Activated T-helper 1 cell treated with Interleukin-2 at 50 U/mL for 16 hours (primary cell): ENCODE measurements at places on chromosomes 2 and 18.

DNA sequence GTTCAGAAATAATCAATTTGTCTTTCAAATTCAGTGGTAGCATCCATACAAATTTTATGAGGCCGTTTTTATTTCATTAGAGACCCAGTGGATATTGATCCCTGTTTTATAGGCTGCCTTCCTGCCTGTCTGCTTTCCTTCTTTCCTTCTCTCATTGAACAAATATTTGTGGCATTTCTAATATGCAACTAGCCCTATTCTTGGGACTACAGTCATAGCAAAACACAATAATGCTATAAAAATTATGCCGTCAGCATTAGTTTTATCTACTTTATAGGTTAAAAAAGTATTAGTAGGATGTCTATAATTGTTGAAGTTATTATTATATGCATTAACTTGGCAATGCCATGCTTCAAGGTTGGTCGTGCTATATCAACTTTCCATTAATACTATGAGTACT is 2037.8 kb upstream of the LRRTM1 start:
- no peak for DNase-seq

- DNase-seq = no peak
Measured at GRCh38 chr2:209682646-209683045, 89.0 kb upstream of the UNC80 start.

DNA sequence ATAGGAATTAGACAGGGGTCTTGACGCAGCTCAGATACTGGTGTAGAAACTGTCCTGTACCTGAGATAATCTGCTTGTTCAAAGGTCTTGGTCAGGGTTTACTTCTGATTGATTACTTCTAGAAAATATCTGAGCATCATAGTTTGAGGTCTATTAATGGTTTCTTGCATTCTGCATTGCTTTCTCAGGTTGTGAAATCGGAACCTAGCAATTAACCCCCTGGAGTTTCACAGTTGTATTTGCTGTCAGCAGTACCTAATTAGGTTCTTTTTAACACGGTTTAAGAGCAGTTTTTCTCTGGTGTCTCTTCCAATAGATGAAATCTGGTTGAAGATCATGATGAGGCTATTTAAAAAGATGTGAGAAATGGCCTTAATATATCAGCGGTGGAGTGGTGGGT is 428.6 kb upstream of the SYT4 start:
- no peak for DNase-seq

GRCh38 chr18:8351161-8351560 is 258.1 kb upstream of the RAB12 start:
- no peak for DNase-seq

DNA sequence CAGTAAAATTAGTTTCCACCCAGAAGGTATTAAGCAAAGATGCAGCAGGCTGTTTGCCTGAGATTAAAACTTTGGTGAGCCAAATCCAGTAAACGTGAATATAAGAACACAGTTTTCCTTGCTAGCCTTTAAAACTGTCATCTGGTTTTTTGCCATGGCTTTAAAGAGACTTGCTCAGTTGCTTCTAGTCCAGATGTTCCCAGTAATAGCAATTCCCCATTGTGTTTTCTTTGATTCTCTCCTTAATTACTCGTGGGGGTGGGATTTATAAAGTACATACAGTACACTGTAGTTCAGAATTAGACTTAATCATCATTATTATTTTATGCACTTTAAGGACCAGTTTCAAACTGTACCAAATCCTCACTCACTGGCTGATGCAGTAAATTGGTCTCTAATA is 303.5 kb upstream of the ZNF804A start:
- no peak for DNase-seq

GRCh38 chr2:202133200-202133908 is 60.3 kb downstream of the KIAA2012 start:
- DNase-seq = no peak

GRCh38 chr18:51337406-51337805 is 139.9 kb upstream of the MEX3C start:
- no peak for DNase-seq
